ENCODE measurements at places on chromosomes 6 and 20. TPM values are rescaled to one million over a fixed set of nuclear protein-coding genes. Genes with fewer than 3 reads are reported as not detected.

Gene OR2B6
- not detected for polyA plus RNA-seq

Gene NNAT
- not detected for polyA plus RNA-seq

Gene PSORS1C2
- polyA plus RNA-seq = not detected

Gene TTBK1
- polyA plus RNA-seq = 0.26 TPM

Gene TEAD3
- polyA plus RNA-seq = 11.3 TPM

Gene RBPJL
- not detected for polyA plus RNA-seq

Gene KCNK5
- 48.4 TPM for polyA plus RNA-seq

Gene FOXA2
- polyA plus RNA-seq = not detected

Gene SPATS1
- not detected for polyA plus RNA-seq

Gene SIGLEC1
- 2.4 TPM for polyA plus RNA-seq

Gene METTL24
- polyA plus RNA-seq = 1.4 TPM

Gene RPS6KA2
- polyA plus RNA-seq = 12.3 TPM

Gene IL17F
- polyA plus RNA-seq = not detected

Gene TRIM15
- 7.1 TPM for polyA plus RNA-seq

Gene ADGRF4
- not detected for polyA plus RNA-seq

Gene OTOR
- polyA plus RNA-seq = not detected

Gene GHRH
- not detected for polyA plus RNA-seq

Gene RBCK1
- 73.0 TPM for polyA plus RNA-seq

Gene TAAR2
- not detected for polyA plus RNA-seq
